Stimulated activated CD4-positive, alpha-beta T cell treated with anti-CD3 and anti-CD28 coated beads, Interleukin-12 subunit alpha, Interleukin-12 subunit beta, amount 100 ng/mL, for 48 hours (primary cell): ENCODE measurements at places on chromosomes 3 and 15.

DNA sequence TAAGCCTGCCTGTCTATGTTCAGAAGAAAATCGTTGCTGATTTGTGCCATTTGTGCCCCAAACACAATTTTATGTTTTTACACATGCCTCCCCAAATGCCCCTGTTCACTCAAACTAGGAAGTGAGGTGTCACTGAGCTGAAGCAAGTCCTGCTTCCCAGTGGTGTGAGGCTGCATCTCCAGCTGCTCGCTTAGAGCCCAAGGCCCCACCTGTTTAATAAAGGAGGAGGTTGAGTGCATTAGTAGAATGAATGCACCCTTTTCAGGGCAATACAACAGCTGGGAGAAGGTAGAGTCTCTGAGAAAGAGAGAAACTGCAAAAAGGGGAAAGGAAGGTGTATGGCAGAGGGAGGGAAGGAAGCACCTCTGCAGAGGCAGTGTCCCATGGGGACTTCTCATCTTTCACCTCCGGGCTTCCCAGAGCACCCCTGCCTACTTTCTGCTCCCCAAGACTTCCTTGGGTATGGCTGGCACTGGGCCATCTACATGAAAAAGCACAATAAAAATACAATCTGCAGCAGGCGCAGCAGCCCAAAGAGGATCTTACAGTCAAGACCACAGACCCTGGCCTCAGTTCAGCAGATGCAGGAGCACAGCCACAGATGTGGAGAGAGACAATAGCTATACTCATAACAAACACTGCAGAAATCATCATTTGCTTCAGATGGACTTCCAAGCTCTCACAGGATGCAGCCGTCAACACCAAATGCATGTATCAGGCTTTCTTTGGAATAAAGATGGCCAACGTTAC, 165.9 kb downstream of the POLR2M start:
- no peak for DNase-seq

- DNase-seq, result no peak
Measured at GRCh38 chr3:188000361-188000861, 153.5 kb upstream of the LPP start.

- no peak for DNase-seq
Measured at GRCh38 chr3:13851091-13851849, 28.6 kb downstream of the WNT7A start.

- peak; percentile 18 for DNase-seq
Measured at GRCh38 chr15:35545316-35545823, 595 bp downstream of the DPH6 start.

DNA sequence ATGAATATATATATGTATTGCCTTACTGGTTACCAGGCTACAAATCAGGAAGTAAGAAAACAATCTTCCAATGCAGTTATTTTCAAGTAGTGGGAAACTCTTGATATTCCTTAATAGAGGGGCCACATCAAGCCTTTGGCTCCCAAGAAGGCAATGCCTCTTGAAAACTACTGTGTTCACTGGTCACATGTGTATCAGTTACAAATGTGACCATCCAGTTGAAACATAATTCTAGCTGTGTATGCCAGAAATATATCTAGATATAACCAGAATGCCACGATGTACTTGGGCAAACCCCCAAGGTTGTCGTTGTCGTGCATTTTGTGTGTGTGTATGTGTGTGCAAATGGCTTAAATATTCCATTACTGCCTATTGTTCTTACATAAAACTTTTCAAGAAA, 200.8 kb downstream of the SUCLG2 start:
- no peak for DNase-seq

GRCh38 chr3:124526601-124527000, 203.7 kb upstream of the UMPS start:
- no peak for DNase-seq

DNA sequence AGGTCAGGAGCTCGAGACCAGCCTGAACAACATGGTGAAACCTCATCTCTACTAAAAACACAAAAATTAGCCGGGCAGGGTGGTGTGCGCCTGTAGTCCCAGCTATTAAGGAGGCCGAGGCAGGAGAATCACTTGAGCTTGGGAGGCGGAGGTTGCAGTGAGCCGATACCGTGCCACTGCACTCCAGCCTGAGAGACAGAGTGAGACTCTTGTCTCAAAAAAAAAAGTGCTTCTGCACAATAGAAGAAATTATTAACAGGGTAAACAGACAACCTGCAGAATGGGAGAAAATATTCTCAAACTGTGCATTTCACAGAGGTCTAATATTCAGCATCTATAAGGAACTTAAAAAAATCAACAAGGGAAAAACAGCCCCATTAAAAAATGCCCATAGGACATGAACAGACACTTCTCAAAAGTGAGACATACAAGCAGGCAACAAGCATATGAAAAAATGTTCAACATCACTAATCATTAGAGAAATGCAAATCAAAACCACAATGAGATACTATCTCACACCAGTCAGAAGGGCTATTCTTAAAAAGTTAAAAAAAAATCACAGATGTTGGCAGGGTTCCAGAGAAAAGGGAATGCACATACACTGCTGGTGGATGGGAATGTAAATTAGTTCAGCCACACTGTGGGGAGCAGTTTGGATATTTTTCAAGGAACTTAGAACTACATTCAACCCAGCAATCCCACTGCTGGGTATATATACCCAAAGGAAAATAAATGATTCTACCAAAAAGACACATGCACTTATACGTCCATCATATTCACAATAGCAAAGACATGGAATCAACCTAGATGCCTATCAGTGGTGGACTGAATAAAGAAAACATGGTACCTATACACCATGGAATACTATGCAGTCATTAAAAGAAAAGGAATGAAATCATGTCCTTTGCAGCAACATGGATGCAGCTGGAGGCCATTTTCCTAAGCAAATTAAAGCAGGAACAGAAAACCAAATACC, 75.5 kb downstream of the MSL2 start:
- no peak for DNase-seq

- DNase-seq, result no peak
Measured at GRCh38 chr15:74123131-74123429, 7.3 kb upstream of the ISLR2 start.

- DNase-seq, result peak; percentile 14
Measured at GRCh38 chr3:193788189-193788991, 195.4 kb downstream of the OPA1 start.

GRCh38 chr15:55248895-55249294, 40.7 kb downstream of the RAB27A start:
- DNase-seq, result no peak

DNA sequence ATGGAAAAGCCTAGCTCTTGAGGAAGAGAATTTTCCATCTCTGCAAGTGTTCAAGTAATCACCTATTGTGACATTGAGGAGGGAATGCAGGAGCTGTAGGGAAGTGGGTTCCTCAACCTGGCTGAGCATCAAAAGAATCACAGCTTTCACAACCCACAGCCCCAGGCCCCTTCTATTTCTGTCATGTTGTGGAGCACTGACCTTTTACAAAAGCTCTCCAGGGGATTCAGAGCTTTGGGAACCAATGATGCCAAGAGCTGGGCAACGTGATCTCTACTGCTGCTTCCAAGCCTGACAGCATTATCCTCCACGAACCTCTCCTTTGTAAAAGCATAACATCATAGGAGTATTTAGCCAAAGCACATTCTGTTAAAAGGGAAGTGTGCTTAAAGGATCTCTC, 231.1 kb downstream of the ADAMTS9 start:
- no peak for DNase-seq

- DNase-seq, result no peak
Measured at GRCh38 chr3:149231871-149232270, 10.2 kb upstream of the CP start.

GRCh38 chr15:42156243-42156922, at the start of gene PLA2G4F:
Gene PLA2G4F (minus strand): TSS chr15:42156636. CDS start chr15:42156549, 87 bp downstream.
- no peak for DNase-seq

DNA sequence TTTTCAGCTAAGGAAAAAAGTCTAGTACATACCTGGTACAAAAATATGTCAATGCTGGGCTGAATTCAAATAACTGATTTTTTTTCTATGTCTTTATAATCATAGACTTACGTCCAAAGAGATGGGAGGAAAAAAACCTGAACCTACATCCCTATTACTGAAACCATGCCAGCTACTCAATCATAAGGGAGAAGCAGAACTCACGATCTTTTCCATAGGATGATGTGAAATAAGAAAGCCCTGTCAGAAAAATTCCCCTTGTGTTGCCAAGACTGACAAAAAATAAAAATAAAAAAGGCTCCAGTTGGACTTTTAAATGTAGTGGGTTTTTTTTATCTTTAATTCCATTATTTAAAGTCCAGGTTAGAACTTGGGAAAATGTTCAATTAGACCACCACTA, 3.3 kb downstream of the MSL2 start:
- DNase-seq, result no peak

DNA sequence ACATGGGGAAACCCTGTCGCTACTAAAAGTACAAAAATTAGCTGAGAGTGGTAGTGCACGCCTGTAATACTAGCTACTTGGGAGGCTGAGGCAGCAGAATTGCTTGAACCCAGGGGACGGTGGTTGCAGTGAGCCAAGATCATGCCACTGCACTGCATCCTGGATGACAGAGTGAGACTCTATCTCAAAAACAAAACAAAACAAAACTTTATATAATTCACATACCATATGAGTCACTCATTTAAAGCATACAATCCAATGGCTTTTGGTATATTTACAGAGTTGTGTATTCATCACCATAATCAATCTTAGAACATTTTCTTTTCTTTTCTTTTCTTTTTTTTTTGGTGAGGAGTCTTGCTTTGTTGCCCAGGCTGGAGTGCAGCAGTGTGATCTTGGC, 8.7 kb downstream of the PXK start:
- DNase-seq, result no peak

GRCh38 chr3:150407808-150408220, 284 bp upstream of the TSC22D2 start:
- no peak for DNase-seq

DNA sequence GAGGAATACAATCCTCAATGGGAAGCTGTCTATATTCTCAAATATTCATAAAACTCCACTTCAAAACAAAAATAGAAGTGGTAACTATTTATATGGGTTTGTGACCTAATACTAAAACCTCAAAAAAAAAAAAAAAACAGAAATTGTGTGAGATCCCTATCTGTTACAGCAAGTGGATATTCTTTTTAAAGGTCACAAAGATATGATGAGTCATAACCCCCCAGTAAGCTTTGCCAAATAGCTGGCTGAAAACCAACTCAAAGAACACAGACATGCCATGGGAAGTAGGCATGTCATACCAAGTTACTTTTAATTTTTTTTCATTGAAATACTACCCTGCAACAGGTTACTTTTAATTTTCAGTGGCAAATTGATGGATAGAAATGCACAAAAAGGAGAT, 62.5 kb downstream of the CBLB start:
- DNase-seq, result no peak

DNA sequence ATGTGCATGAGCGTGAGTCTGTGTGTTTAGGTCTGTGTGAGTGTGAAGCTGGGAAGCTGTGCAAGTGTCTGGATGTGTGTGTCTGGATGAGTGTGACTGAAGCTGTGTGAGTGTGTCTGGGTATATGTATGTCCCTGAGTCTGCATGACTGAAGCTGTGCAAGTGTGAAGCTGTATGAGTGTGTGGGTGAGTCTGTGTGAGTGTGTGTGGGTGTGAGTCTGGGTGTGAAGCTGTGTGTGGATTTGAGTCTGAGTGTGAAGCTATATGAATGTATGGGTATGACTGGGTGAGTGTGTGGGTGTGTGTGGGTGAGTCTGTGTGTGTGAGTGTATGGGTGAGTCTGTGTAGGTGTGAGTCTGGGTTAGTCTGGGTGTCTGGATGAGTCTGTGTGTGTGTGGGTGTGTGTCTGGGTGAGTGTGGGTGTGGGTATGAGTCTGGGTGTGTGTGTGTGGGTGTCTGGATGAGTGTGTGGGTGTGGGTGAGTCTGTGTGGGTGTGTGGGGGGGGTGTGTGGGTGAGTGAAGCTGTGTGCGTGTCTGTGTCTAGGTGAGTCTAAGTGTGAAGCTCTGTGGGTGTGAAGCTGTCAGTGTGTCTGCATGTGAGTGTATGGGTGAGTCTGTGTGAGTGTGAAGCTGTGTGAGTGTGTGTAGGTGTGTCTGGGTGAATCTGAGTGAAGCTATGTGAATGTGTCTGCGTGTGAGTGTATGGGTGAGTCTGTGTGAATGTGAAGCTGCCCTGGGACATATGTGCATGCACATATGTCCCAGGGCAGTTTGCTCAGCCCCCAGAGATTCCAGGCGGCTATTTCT, 20.3 kb downstream of the MINAR1 start:
- no peak for DNase-seq

DNA sequence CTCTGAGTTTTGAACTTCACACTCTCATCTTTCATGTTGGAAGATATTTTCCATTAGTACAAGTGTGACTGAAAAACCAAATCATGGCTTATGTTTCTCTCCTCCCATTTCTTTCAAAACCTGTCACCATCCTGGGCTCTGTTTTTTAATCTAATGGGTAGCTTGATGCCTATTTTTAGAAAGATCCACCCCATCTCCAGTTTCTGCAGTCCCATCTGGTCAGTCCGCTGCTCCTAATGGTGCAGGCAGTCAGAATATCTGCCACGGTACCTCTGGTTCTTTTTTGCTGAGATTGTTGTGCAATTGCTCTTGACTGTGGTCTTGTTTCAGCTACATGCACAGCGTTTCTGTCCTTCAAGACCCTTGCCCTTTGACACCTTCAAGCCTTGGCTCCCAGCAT, 240.9 kb upstream of the CADM2 start:
- DNase-seq, result no peak

- DNase-seq, result no peak
Measured at GRCh38 chr15:39022532-39023305, 458.1 kb upstream of the RASGRP1 start.

GRCh38 chr3:172247525-172248274, 200.6 kb downstream of the GHSR start:
- DNase-seq, result no peak

- no peak for DNase-seq
Measured at GRCh38 chr3:170806141-170806540, 63.9 kb downstream of the RPL22L1 start.

- no peak for DNase-seq
Measured at GRCh38 chr3:133463347-133463860, 63.5 kb downstream of the BFSP2 start.

DNA sequence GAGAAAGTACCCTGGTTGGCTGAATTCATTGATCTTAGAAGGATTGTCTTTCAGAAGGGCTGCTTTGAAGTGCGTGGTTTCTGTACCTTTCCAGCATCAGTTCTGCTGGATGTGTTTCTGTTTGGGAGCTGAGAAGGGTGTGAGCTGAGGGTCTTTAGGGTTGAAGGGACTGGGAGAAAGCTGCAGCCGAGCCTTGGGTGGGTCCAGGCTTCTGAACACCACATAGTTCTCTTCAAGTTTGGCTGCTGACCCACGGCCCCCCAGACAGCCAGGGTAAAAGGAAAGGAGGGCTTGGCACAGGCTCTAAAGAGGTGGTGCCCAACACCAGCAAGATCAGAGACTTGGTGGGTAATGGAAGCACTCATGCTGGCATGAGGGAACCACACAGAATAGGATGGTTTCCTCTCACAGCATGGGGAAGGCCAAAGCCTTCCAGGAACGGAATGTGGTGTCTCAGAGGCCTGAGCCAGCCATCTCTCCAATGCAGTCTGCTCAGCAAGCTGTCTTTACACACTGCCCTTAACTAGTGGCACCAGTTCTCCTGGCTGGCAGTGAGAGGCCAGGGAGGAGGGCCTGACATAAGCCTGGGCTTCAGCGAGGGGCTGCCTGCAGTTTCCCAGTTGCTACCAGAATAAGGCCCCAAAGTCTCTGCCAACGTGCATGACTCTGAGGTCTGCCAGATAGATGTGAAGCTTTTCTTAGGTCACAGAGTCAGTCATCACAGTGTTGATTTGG, 239.0 kb upstream of the TRIM42 start:
- no peak for DNase-seq

- no peak for DNase-seq
Measured at GRCh38 chr15:99863550-99864198, 130.4 kb upstream of the LYSMD4 start.

GRCh38 chr3:122251428-122251827, 68.0 kb downstream of the CASR start:
- no peak for DNase-seq

- no peak for DNase-seq
Measured at GRCh38 chr3:190192739-190193138, 72.0 kb upstream of the P3H2 start.
